ENCODE measurements at places on chromosomes 5 and 9. TPM values are rescaled to one million over a fixed set of nuclear protein-coding genes. Genes with fewer than 3 reads are reported as not detected.

GRCh38 chr5:111973961-111974360 lies 217.0 kb upstream of the NREP start:
- DNase-seq: no peak
- H3K27ac ChIP-seq: no peak overlapping the region
- no peaks in the 10 kb centered on the region for H3K36me3 ChIP-seq
- H3K4me3 ChIP-seq: no peak overlapping the region
- no peaks in the 10 kb centered on the region for H3K27me3 ChIP-seq

DNA sequence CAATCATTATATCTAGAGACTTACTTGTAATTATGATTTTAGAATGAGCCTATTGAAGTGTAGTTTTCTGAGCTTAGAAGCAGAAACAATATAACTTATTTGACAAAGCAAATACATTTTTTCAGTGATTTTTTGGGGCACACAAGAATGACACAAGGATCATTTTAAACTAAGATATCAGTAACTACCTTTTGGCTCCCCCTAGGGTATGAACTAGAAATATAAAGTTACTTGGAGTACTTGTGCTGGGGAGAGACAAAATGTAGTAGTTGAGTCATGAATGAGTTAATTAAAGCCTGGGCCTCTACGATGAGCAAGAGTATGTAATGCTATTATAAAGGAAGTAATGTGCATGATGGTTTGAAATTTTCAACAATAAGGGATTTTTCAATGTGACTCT lies 1244.1 kb upstream of the ACO1 start:
- DNase-seq: peak; percentile 6
- H3K27me3 ChIP-seq: no peaks in the 10 kb centered on the region
- no peaks in the 10 kb centered on the region for H3K36me3 ChIP-seq
- H3K4me1 ChIP-seq: no peaks in the 10 kb centered on the region
- no peak overlapping the region for H3K27ac ChIP-seq

GRCh38 chr5:91976451-91976850 lies 593.3 kb upstream of the ARRDC3 start:
- H3K36me3 ChIP-seq: no peaks in the 10 kb centered on the region
- H3K27me3 ChIP-seq: no peaks in the 10 kb centered on the region
- H3K4me3 ChIP-seq: no peak overlapping the region
- H3K4me1 ChIP-seq: no peaks in the 10 kb centered on the region
- H3K27ac ChIP-seq: no peak overlapping the region
- DNase-seq: no peak

The ZNF474 gene
- not detected for total RNA-seq

The FBXO4 gene
- total RNA-seq: 19.1 TPM
